ENCODE measurements at places on chromosomes 13 and 19. TPM values are rescaled to one million over a fixed set of nuclear protein-coding genes. Genes with fewer than 3 reads are reported as not detected.

Gene F7
- not detected for total RNA-seq

Gene PEPD
- 56.8 TPM for total RNA-seq

Gene CABP5
- not detected for total RNA-seq

Gene QPCTL
- 13.1 TPM for total RNA-seq

Gene PROZ
- total RNA-seq: not detected
